ENCODE measurements at places on chromosomes 5 and 9. TPM values are rescaled to one million over a fixed set of nuclear protein-coding genes. Genes with fewer than 3 reads are reported as not detected.

Gene SYNPO
- 4.6 TPM for total RNA-seq

Gene IFNA2
- not detected for total RNA-seq

Gene IFNK
- not detected for total RNA-seq

Gene DMRTA1
- 6.3 TPM for total RNA-seq

Gene PAPPA
- total RNA-seq, result 0.09 TPM

Gene PCDHGA7
- 1.1 TPM for total RNA-seq

Gene SAPCD2
- 20.8 TPM for total RNA-seq

Gene CER1
- total RNA-seq, result 694 TPM

DNA sequence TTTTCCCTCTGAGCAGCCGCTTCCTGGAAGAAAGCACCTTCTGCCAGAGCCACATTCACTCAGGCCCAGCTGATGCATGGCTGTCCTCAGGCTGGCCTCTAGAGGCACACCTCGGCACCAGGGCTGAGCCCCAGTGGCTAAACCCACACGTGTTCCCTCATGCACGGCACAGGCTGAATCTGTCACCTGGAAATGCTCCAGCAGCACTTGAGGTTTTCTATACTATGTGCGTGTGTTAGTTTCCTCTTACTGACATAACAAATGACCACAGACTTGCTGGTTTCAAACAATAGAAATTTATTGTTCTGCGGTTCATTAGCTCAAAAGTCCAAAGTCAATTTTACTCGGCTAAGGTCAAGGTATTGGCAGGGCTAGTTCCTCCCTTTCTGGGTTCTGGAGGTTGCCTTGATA lies 141.4 kb downstream of the LRRC70 start:
- H3K4me1 ChIP-seq, result no peaks in the 10 kb centered on the region
- no peaks in the 10 kb centered on the region for H3K36me3 ChIP-seq
- H3K4me3 ChIP-seq, result no peak overlapping the region
- no peaks in the 10 kb centered on the region for H3K27me3 ChIP-seq

GRCh38 chr5:6814816-6815215 lies 101.6 kb downstream of the TENT4A start:
- no peak overlapping the region for H3K27ac ChIP-seq
- no peak overlapping the region for H3K4me3 ChIP-seq
- peaks cover 6% of the 10 kb centered on the region for H3K4me1 ChIP-seq
- no peak for DNase-seq
- H3K36me3 ChIP-seq, result no peaks in the 10 kb centered on the region

DNA sequence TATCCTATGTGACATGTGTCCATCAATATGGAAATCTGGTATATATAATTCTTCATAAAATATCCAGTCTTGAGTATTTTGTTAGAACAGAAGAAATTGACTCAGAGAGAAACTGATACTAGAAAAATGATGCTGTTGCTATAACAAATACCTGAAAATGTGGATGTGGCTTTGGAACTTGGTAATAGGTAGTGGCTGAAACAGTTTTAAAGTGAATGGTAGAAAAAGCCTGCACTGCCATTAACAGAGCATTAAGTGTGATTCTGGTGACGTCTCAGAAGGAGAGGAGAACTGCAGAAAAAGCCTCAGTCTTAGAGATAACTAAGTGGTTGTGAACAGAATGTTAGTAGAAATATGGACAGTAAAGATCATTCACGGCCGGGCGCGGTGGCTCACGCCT lies 634.9 kb upstream of the ZNF608 start:
- no peaks in the 10 kb centered on the region for H3K27me3 ChIP-seq
- H3K36me3 ChIP-seq, result no peaks in the 10 kb centered on the region
- no peak overlapping the region for H3K4me3 ChIP-seq

- no peak overlapping the region for H3K27ac ChIP-seq
- DNase-seq, result no peak
- no peaks in the 10 kb centered on the region for H3K27me3 ChIP-seq
- no peaks in the 10 kb centered on the region for H3K4me1 ChIP-seq
- H3K36me3 ChIP-seq, result no peaks in the 10 kb centered on the region
Observed at GRCh38 chr5:166270712-166271111, 2020.7 kb upstream of the WWC1 start.

GRCh38 chr5:139251281-139251687 lies 42.3 kb upstream of the MATR3 start:
- no peak overlapping the region for H3K4me3 ChIP-seq
- H3K27me3 ChIP-seq, result no peaks in the 10 kb centered on the region
- DNase-seq, result no peak
- no peaks in the 10 kb centered on the region for H3K36me3 ChIP-seq
- H3K4me1 ChIP-seq, result no peaks in the 10 kb centered on the region
- no peak overlapping the region for H3K27ac ChIP-seq

- peaks cover 2% of the 10 kb centered on the region for H3K4me1 ChIP-seq
- peak; percentile 54 for DNase-seq
- peak overlapping the region; percentile 94 for H3K4me3 ChIP-seq
- no peaks in the 10 kb centered on the region for H3K27me3 ChIP-seq
- H3K36me3 ChIP-seq, result peaks cover 25% of the 10 kb centered on the region
Observed at GRCh38 chr5:90528601-90529193, 687 bp downstream of the LYSMD3 start.

DNA sequence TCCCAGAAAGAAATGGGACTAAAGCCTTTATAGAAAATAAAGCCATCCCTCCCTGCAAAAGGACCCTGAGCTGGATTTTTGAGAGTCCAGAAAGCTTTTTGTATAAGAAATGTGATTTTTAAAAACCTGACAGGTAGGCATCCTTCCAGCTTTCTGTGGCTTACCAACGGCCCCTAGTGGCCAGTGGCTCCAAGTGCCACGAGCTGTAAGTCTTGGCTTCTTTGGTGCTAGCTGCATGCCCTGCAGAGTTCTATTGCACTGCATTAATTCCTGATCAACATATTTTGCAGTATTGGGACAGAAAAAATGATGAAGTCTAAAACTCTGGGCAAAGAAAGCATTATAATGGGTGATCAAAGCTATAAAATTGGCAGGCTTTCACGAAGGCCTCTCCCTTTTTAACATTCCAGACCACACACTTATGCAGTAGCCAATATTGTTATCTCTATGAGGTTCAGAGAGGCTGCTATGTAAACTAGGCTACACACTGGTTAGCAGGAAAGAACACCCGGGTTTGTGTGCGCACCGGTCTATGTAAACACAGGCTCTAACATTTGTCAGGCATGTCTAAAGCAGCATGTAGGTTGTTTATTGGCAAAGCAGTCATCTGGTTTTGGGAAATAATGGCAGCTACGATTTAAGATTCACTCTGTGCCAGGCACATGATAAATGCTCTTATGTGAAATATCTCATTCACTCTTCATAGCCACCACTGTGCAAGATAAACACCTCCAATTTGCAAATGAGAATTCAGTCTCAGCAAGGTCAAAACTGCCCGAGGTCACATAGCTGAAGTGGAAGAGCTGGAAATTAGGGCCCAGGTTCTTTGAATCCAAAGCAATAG lies 55.2 kb downstream of the NMUR2 start:
- no peak overlapping the region for H3K27ac ChIP-seq
- H3K36me3 ChIP-seq, result no peaks in the 10 kb centered on the region
- DNase-seq, result peak; percentile 83

DNA sequence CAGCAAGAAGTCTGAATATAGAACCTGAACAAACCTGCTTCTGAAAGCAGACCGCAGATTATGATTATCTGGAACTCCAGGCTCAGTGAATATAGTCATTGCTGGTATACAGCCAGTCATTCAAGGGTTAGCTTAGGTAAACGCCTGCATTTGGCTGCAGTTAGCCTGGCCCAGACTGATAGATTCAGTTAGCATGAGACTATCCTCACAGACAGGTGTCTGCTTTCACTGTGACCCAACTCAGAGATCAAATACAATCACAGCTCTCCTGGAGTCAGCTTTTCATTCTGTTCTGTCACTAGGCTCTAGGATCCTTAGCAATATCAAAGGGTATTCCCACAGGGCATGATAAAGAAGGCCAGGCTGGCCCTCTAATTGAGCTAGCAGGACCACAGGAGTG lies 138.6 kb upstream of the PLCXD3 start:
- H3K36me3 ChIP-seq, result no peaks in the 10 kb centered on the region
- no peak for DNase-seq
- peaks cover 11% of the 10 kb centered on the region for H3K4me1 ChIP-seq
- H3K4me3 ChIP-seq, result no peak overlapping the region

DNA sequence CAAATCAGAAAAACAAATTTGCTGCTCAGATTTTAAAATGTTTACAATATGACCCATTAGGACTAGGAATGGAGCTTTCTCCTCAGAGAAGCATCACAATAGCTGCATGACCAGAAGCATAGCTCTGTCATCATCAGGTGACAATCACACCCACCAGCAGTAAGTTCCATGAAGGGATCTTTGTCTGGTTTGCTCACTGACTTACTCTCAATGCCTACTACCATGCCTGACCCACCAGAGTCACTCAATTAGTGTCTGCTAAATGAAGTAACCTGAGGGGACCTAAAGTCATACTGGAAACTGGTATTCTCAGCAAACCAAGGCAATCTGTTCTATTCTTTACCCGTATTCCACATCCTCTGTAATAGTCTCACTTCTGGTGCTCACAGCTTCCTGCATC lies 7.7 kb downstream of the ERMP1 start:
- H3K27me3 ChIP-seq, result no peaks in the 10 kb centered on the region
- DNase-seq, result no peak
- H3K4me1 ChIP-seq, result no peaks in the 10 kb centered on the region
- no peak overlapping the region for H3K27ac ChIP-seq
- H3K4me3 ChIP-seq, result no peak overlapping the region

GRCh38 chr5:6405591-6405990 lies 27.2 kb upstream of the MED10 start:
- H3K27ac ChIP-seq, result no peak overlapping the region
- peak; percentile 20 for DNase-seq
- no peaks in the 10 kb centered on the region for H3K4me1 ChIP-seq
- no peaks in the 10 kb centered on the region for H3K36me3 ChIP-seq
- peaks cover 8% of the 10 kb centered on the region for H3K27me3 ChIP-seq

DNA sequence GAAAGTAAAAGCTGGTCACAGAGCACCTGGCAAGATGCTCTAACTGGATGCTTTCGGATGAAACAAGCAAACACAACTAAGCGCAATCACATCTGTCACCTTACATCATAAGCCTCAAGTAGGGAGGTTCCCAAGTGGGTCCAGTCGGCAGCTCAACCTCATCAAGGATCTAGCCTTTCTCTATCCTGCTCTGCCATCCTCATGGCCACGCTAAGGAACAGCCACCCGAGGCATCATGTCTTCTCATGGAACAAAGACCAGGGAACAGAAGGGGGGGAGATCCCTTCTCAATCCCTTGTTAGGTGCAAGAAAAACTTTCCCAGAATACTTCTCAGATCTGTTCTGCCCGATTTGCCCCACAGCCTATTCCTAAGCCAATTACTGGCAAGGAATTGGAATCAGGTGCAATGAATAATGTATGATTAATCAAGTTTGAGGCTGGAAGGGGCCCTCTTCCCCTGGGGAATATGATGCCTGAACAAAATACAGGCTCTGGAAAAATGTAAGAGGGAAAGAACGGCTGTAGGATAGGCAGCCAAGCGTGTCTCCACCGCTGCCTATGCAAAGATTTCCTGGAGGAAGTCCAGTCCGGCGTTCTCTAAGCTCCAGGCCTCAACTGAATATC lies 1.3 kb upstream of the HABP4 start:
- no peak overlapping the region for H3K27ac ChIP-seq
- no peak overlapping the region for H3K4me3 ChIP-seq
- no peaks in the 10 kb centered on the region for H3K4me1 ChIP-seq
- DNase-seq, result no peak

DNA sequence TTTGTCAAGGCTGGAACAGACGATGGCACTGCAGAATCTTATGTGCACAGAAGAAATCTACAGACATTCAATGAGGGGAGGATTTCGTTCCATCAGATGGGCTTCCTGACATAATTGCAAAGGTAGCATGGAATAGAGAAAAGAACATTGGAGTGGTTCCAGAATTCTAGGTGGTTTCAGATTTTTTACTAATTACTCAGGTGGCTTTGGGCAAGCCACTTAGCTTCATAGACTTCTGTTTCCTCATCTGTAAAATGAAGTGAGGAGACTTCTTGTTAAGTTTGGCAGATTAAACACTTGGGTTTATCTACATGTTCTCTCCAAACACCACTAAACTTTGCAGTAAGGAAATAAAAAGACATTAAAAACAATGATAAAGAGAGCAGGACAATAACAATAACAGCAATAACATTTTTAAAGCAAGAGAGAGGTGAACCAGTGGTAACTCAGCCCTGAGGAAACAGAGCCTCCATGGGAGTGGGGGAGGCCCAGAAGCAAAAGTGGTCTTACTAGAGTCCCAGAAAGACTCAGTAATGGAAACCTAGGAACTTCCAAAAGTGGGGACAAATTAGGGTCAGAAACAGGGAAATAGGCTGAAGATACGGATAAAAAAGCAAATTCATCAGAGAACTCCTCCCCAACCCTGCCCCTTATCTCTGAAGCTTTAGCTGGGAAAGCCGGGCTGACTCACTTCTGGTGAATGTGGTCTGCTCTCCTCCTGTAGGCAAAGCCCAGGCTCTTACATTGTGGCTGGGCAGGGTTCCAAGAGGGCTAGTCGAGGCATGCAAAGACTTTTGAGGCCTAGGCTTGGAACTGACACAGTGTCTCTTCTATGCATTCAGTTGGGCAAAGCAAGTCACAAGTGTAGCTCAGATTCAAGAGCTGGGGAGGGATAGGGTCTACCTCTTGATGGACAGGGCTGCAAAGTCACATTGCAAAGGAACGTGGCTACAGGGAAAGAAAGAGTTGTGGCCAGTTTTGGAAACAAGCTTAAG lies 11.8 kb upstream of the ACTBL2 start:
- H3K27ac ChIP-seq, result no peak overlapping the region
- peak; percentile 63 for DNase-seq
- no peak overlapping the region for H3K4me3 ChIP-seq
- peaks cover 13% of the 10 kb centered on the region for H3K27me3 ChIP-seq
- peaks cover 7% of the 10 kb centered on the region for H3K4me1 ChIP-seq

DNA sequence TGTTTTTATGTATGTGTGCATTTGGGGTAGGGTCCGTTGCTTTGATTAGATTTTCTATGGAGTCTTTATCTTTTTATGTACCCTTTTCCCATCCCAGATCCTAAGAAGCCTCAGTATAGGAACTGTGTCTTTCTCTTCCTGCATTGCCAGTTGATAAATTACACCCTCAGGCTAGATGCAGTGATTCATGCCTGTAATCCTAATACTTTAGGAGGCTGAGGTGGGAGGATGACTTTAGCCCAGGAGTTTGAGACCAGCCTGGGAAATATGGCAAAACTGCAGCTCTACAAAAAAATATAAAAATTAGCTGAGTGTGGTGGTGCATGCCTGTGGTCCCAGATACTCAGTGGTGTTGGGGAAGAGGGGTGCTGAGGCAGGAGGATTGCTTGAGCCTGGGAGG lies 40.2 kb downstream of the NLN start:
- no peaks in the 10 kb centered on the region for H3K4me1 ChIP-seq
- no peak for DNase-seq
- H3K4me3 ChIP-seq, result no peak overlapping the region

GRCh38 chr5:179823937-179824744 lies 3.4 kb downstream of the SQSTM1 start:
- H3K27ac ChIP-seq, result no peak overlapping the region
- peaks cover 50% of the 10 kb centered on the region for H3K36me3 ChIP-seq

DNA sequence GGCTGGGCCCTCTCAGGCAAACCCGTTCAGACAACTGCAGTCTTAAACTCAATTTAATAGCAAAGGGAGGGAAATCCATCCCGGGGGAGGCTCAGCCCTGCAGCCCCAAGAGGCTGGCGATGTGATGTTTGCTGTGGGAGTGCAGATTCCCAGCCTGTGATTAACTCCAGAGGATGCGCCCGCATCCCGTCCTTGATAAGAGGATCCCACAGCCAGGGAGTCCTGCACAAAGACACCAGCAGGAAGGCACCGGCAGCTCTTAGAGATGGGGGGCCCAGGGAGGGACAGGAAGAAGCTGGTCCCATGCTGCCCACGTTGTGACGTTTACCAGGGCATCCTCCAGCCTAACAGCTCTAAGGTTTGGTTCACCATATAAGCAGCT lies 64.7 kb downstream of the MRPL36 start:
- no peaks in the 10 kb centered on the region for H3K36me3 ChIP-seq
- H3K4me1 ChIP-seq, result no peaks in the 10 kb centered on the region
- H3K27me3 ChIP-seq, result no peaks in the 10 kb centered on the region
- H3K4me3 ChIP-seq, result no peak overlapping the region
- peak; percentile 38 for DNase-seq

Measured in endodermal cell (in vitro differentiated cells).